ENCODE measurements at places on chromosomes 12 and 14. TPM values are rescaled to one million over a fixed set of nuclear protein-coding genes. Genes with fewer than 3 reads are reported as not detected.

The WDHD1 gene
- total RNA-seq: 13.3 TPM

The IRAK4 gene
- 14.5 TPM for total RNA-seq

The DLGAP5 gene
- total RNA-seq: 56.8 TPM

The RD3L gene
- not detected for total RNA-seq

The FOXA1 gene
- 0.39 TPM for total RNA-seq

All from mammary microvascular endothelial cell (primary cell).